ENCODE measurements at places on chromosomes 2 and 18. TPM values are rescaled to one million over a fixed set of nuclear protein-coding genes. Genes with fewer than 3 reads are reported as not detected.

- H3K4me1 ChIP-seq: peaks cover 8% of the 10 kb centered on the region
- H3K4me3 ChIP-seq: peak overlapping the region; percentile 79
- DNase-seq: no peak
- H3K27ac ChIP-seq: peak overlapping the region; percentile 95
- no peaks in the 10 kb centered on the region for H3K36me3 ChIP-seq
Observed at GRCh38 chr2:38600921-38601455, 1.7 kb downstream of the HNRNPLL start.

- H3K27ac ChIP-seq: no peak overlapping the region
- DNase-seq: no peak
- no peak overlapping the region for H3K4me3 ChIP-seq
- H3K4me1 ChIP-seq: peaks cover 4% of the 10 kb centered on the region
- H3K27me3 ChIP-seq: no peaks in the 10 kb centered on the region
Observed at GRCh38 chr2:3613524-3613905, 18.6 kb downstream of the COLEC11 start.

GRCh38 chr2:111695441-111696007 lies 188.5 kb downstream of the ANAPC1 start:
- H3K4me3 ChIP-seq: no peak overlapping the region
- no peaks in the 10 kb centered on the region for H3K36me3 ChIP-seq
- H3K27ac ChIP-seq: no peak overlapping the region
- DNase-seq: no peak
- H3K27me3 ChIP-seq: no peaks in the 10 kb centered on the region

DNA sequence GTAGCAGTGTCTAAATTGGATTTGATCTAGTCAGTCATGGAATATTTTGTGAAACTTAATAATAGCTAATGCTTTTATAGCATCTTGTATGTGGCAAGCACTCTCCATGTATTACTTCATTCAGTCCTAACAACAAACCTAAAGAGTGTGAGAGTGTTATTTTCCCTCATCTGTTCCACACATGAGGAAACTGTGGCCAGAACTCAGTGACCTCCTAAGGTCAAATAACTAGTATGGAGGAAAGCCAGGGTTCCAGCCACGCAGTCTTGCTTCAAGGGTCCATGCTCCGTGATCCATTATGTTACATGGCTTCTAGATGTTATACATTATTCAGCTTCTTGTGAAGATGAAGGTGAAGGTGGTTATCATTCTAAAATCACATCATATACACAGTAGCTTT lies 45.5 kb downstream of the TWSG1 start:
- H3K4me3 ChIP-seq: no peak overlapping the region
- H3K4me1 ChIP-seq: no peaks in the 10 kb centered on the region
- no peak overlapping the region for H3K27ac ChIP-seq
- no peaks in the 10 kb centered on the region for H3K27me3 ChIP-seq
- DNase-seq: no peak

ZNF236 gene
- total RNA-seq: 25.8 TPM

RAB6C gene
- 0.08 TPM for total RNA-seq

GCA gene
- total RNA-seq: 12.5 TPM

Data from ovary (tissue), 10 donors.